ENCODE measurements at places on chromosomes 6 and 20.

- DNase-seq = no peak
Measured at GRCh38 chr20:47854687-47855212, 69.5 kb upstream of the SULF2 start.

- no peak for DNase-seq
Measured at GRCh38 chr20:60993433-60994044, 258.5 kb upstream of the CDH4 start.

- DNase-seq = no peak
Measured at GRCh38 chr6:142756215-142756630, 188.8 kb downstream of the HIVEP2 start.

GRCh38 chr6:106446983-106447382, 86.5 kb downstream of the CRYBG1 start:
- no peak for DNase-seq

DNA sequence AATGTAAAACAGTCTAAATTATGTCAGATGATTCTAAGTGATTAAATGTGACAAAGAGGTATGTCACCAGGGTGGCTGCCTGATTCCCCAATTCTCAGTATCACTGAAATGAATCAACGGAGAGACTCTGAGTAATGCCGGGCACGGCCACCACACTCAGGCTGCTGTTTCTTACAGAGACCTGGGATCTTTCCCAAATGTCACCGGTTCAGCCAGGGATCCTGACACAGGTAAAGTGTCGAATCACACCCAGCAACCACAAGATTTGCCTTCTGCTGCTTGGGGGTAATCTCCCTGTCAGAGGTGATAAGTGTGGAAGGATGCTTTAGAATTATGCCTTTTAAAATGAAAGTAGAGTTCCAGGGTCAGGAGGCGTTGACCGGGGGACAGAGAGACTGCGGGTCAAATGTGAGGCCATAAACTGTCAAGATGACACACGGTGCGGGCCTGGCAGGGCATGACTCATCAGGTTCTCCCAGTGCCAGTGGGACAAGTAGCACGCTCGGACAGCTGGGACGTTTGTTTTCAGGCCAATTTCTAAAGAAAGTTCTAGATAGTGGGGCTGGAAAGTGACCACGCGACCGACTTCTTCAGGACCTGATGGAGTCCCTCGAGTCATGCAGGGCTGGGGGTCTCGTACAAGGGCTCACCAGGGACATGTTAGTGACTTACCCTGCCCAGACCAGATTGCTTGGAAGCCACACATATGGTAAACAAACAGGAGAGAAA, 48.9 kb downstream of the PRDM1 start:
- no peak for DNase-seq

All from CD4-positive, alpha-beta T cell treated with Interleukin-4 for 1 hour (primary cell).